ENCODE measurements at places on chromosomes 4 and X. TPM values are rescaled to one million over a fixed set of nuclear protein-coding genes. Genes with fewer than 3 reads are reported as not detected.

Gene UGT2B10
- total RNA-seq: not detected

DNA sequence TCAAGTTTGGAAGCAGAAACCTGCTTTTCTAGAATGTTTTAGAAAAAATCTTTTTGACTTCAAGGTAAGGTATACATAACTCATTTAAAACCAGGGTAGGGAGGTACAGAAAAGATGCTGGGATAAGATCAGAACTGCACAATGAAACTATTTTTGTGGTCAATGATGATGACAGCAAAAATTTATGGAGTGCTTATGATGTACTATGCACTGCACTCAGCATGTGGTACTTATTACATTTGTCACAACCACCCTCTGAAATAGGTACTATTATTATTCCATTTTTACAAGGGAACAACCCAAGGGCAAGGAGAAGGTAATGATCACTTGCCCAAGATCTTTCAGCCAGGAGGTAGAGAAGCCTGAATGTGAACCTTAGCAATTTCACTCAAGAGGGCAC lies 8.0 kb downstream of the GPM6B start:
- DNase-seq: no peak

DNA sequence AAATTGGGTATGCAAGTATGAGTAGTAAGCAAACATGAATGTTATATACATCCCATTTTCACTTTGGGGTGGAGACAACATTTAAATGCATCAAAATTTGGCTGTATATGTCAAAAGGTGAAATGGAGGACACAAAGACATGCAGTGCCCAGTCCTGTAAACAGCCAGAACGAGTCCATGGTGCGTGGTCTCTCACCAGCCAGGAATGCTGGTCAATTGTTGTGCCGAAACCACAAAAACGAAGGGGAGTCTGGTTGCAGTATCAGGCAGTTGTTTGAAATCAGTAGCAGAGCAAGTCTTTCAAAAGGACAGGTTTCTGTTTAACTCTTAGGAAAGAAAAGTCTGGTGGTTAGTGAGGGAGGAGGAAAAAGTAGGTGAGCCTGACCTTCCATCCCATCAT lies 22.3 kb upstream of the RNF150 start:
- no peak for DNase-seq

Gene SPANXN3
- total RNA-seq: not detected

GRCh38 chr4:39754309-39754708 lies 56.4 kb downstream of the UBE2K start:
- DNase-seq: no peak

GRCh38 chr4:111066447-111066846 lies 443.6 kb upstream of the PITX2 start:
- peak; percentile 15 for DNase-seq

DNA sequence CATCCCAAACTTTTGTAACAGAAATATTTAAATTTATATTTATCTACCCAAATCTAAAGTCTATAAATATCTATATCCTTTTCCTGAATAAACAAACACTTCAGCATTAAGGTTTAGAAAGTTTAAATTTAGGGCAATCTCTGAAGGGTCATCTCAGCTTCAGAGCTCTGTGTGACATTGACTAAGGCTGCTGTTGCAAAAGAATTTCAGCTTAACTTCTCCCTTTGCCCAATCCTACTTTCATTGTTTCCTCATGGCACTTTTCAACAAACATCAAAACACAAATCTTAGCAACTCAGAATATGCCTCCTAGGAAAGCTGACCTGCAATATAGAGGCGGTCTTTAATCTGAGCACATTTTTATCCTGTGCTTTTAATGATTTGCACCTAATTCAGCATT lies 79.7 kb upstream of the BANK1 start:
- DNase-seq: no peak

DNA sequence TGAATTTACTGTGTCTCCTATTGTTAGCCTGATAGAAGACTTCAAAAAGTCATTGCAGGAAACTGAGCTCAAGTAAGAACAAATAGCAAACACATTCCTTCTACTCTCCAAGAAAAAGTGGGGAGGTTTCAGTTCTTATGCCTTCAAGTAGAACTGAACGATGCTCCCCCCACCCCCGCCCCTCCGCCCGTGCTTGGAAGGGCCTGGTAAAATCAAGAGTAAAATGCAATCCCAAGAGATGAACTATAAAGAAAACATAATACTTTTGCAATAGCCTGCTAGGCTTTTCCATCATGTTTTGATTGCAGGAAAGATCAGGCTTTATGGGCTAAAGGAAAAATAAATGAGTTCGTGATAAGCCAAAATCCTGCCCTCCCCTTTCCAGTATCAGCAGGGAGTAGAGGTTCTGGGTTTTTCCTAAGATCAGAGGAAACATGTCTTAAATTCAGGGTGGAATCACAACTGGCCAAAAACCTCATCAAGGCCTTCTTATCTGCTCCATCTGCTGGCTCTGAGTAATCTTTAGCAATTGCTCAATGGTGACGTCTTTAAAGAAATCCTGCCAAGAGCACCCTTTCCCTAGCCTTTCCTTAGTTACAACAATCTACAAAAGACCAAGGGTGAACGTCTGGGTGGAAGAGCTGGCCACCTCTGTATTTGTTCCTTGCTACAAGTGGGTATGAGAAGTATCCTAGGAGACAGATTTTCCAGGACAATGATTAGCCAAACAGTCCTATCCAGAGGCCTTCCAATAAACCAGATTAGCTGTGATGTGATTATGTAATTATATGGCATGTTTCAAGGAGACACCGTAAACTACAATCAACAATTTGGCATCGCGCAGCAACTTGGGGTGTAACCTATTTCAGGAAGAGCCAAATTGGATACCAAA lies 66.3 kb upstream of the FAM9C start:
- peak; percentile 73 for DNase-seq

Gene SLC10A3
- total RNA-seq: 14.0 TPM

Gene ARL9
- not detected for total RNA-seq

- DNase-seq: no peak
Measured at GRCh38 chr4:84511703-84512102, 12.6 kb upstream of the NKX6-1 start.

Gene SFRP2
- not detected for total RNA-seq

DNA sequence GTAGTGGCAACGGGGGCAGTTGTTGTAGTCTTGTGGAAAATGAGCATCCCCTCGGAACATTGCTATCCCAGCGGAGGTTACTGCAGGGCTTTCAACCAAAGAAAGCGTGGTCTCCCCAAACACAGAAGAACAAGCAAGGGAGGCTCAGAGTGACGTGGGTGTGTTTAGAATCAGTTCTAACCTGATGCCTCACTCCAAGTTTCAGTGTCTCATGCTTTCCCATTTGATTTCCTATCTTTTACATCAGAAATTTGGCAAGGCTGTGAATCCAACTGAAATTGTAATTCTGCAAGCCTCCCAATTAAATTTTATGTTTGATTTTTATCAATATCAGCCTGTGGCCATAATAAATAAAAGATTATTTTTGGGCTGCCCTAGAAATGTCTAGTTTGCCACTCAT lies 156.1 kb upstream of the LNX1 start:
- no peak for DNase-seq

Gene TRPC5OS
- not detected for total RNA-seq

GRCh38 chr4:87074121-87074488 lies 139.3 kb downstream of the AFF1 start:
- no peak for DNase-seq

- DNase-seq: no peak
Measured at GRCh38 chr4:161629694-161630441, 533.9 kb downstream of the FSTL5 start.

DNA sequence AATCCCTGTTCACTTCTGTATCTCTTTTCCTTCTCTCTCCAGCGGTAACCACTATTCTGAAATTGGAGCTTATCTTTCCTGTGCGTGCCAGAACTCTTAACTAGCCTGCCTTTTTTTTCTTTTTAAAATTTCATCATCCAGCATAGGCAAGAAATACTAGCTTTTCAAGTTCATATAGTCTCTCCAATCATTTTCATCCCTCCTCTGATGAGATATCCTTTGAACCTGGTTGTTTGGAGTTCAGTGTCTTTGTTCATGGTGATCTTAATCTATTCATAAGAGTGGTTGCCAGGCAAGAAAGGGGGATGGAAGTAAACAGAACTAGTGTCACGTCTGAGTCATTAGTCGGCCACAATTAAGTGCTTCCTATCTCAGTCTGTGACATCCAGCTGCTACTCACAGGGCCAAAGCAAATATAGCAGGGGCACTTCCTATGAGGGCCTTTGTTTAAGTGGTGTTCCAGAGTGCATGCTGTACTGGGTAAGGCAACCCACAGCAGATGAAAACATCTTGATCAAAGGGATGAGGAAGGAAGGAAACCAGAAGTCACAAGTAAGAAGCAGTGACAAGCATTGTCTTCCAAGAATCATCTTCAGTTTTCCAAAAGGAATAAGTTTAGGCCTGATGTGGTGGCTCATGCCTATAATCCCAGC lies 56.4 kb upstream of the XIAP start:
- DNase-seq: peak; percentile 90

DNA sequence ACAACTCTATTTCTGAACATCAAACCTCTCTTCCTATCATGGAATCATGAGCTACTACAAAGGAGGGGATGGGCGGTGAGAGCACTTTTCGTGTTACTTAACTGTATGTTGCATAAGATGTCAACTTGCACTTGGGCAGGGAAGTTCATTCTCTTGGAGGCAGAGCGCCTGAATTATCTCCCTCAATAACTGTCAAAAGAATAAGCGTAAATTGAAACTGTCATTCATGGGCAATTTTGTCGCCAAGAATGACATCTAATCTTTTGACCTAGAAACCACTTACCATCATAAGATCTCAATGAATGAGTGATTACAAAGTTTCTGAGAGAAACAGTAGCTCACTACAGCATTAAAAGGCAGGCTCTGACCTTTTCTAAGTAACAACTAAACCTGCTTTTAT lies 23.5 kb upstream of the USP26 start:
- DNase-seq: no peak

GRCh38 chr4:7812231-7812857 lies 127.3 kb downstream of the AFAP1 start:
- DNase-seq: no peak

Gene SYNPO2
- not detected for total RNA-seq

Gene CSAG1
- not detected for total RNA-seq

DNA sequence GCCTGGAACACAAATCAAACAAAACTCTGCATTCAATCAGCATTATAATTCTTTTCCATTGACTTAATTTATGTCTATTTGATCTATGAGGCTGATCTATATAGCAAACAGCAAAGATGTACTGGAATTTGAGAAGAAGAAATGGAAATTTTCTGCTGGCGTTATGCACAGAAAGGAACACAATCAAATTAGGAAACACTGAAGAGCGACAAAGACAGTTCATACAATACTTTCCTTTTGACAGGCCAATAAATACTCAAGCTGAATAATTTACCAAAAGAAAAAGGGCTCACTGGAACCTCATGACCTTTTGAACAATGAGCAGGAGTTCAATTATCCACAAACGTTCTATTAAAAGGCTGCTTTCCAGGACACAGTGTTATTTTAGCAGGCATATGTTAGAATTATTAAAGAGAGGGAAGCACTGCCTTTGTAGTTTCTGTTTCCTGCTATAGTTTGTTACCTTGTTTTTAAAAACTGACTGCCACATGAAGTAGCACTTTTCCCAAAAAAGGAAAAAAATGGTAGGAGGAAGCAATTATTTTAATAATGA lies 8.1 kb downstream of the PDHA2 start:
- DNase-seq: no peak

- no peak for DNase-seq
Measured at GRCh38 chr4:27986476-27986875, 1125.8 kb downstream of the STIM2 start.

DNA sequence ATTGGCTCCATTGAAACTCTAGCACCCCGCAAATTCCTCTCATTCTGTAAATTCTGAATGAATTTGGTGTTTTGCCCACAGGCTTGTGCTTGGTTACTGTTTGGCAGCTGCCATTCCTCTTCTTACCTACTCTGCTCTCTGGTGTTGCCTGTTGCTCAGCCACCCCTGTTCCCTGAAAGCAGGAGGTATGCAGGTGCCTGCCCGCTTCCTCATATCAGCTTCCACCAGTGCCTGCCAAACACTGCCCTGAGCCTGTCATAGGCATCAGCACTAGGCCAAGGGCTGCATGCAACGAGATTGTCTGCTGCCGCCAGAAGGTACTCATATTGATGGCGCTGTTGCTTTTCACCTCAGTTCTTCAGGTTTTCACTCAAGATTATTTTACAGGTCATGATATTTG lies 978.1 kb downstream of the C4orf33 start:
- DNase-seq: no peak

DNA sequence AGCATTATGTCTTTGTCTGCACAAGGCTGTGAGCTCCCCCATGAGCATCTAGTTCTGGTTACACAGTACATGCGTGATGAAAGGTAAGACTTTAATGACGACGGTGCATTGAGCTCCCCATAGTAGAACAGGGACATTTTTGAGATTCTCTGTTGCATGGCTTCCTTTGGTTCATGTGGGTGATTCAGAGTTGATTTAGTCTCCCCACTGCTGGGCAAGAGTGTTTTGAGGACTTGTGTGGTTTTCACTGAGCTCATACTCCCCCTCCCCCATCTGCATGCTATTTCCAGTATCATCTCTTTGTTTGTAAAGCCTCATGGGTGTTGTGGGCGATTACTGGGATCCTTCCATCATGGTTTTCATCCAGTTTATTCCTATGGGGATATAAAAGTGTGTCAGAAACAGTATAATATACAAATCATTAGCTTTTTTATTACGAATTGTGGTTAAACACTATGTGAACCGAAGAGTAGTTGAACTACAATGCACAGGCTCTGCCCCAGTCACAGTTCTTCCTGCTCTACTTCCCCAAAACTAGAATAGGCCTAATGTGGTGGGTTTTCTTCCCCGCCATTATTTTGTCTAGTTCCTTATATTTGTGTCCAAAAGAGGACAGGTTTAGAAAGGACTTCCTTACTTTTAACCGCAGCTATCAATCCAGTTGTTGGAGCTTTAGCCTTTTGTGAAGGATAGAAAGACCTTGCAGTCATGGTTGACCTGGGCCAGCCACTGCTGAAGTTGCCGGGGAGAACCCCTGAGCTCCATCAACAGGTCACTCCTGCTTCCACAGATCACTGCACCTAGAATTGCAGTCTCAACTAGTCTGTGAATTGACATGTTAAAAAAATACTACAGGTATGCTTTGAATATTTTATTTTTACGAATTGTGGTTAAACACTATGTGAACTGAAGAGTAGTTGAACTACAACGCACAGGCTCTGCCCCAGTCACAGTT lies 30.4 kb downstream of the KIT start:
- no peak for DNase-seq

- DNase-seq: no peak
Measured at GRCh38 chrX:150049647-150050046, 111.4 kb upstream of the EOLA2 start.

Gene PAGE1
- total RNA-seq: not detected

Measured in Caki2 (cell line).